Bronchial epithelial cell (primary cell): ENCODE measurements at places on chromosomes 2 and 18. TPM values are rescaled to one million over a fixed set of nuclear protein-coding genes. Genes with fewer than 3 reads are reported as not detected.

Gene ATP6V1B1
- 0.64 TPM in 1 of 2 replicates, not detected in the other for total RNA-seq

Gene MREG
- total RNA-seq: 24.7 and 28.8 TPM in 2 replicates

Gene TMEM178A
- 0.26 and 0.51 TPM in 2 replicates for total RNA-seq

Gene GRP
- total RNA-seq: not detected in 2 replicates
